Kasumi-1 (cell line): ENCODE measurements at places on chromosomes 4 and X.
A peak's percentile ranks its signal among the peaks of the same experiment; 100 is the strongest.

DNA sequence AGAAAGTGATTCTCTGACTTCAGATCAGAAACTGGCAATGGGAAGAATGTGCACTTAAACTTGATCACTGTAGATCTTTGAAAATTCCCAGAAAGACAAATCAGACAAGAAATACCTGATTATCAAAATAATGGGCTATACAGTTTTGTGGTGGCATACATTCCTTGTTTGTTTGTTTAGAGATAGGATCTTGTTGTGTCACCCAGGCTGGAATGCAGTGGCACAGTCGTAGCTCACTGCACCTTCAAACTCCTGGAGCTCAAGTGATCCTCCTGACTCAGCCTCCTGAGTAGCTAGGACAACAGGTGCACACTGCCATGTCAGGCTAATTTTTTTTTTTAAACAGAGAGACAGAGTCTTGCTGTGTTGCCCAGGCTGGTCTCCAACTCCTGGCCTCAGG is 81.0 kb upstream of the SPRY1 start:
- no peak for DNase-seq

- DNase-seq = no peak
Observed at GRCh38 chr4:36283912-36284465, 2.6 kb downstream of the DTHD1 start.

DNA sequence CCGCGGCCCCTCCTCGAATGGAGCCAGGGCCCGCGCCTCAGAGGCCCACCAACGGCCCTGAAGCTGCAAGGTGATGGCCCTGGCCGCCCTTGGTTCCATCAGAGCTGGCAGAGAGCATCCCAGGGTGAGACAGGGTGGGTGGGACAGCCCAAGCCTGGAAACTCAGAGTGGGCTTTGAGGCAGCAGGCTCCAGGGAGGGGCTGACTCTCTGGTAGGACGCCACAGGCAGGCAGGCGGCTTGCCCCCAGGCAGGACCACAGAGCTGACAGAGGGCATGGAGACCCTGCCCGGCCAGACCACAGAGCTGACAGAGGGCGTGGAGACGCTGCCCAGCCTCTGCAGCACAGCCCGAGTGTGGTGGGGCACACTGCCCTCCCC is 4.8 kb downstream of the MYL5 start:
- no peak for DNase-seq

- DNase-seq = peak; percentile 97
Observed at GRCh38 chr4:51906167-51906958, 63.4 kb downstream of the DCUN1D4 start.

- no peak for DNase-seq
Observed at GRCh38 chr4:147546349-147546748, 65.5 kb downstream of the EDNRA start.

DNA sequence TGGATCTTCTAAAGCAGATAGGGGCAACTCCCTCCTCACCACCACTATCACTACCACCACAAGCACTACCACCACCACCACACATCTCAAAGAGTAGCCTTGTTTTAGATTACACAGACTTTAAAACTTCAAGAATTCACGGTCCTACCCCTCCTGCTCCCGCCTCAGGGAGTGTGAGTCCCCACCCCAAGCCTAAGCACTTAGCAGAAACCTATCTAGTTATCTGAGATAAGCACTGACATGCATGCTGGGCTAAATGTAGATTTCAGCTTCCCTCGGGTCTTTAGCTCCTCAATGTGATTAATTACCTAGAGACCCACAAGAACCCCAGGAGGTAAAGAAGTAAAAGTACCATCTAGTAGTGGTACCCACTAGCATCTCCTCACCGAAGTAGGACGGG is 775 bp downstream of the AMOT start:
- DNase-seq = no peak

- DNase-seq = no peak
Observed at GRCh38 chr4:160110891-160111290, 1008.0 kb downstream of the RAPGEF2 start.

GRCh38 chr4:48134081-48134480 is at the start of gene TXK:
Gene TXK (minus strand): TSS chr4:48134250. CDS start chr4:48134170, 80 bp downstream.
- DNase-seq = no peak

DNA sequence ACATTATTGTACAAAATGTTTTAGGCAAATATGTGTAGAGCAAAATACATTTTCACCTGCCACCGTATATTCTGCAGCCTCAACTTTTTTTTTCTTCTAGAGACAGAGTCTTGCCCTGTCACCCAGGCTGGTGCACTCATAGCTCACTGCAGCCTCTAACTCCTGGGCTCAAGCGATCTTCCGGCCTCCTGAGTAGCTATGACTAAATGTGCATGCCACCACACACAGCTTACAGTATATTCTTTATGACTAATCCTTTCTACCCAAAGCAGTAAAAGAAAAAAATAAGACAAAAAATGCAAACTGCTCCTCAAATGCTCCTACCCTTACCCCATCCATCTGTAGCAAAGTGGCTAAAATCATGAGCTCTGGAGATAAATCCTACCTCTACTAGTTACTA is 426.3 kb downstream of the KCNIP4 start:
- DNase-seq = no peak

GRCh38 chr4:122205687-122206086 is 53.6 kb downstream of the BLTP1 start:
- DNase-seq = no peak

DNA sequence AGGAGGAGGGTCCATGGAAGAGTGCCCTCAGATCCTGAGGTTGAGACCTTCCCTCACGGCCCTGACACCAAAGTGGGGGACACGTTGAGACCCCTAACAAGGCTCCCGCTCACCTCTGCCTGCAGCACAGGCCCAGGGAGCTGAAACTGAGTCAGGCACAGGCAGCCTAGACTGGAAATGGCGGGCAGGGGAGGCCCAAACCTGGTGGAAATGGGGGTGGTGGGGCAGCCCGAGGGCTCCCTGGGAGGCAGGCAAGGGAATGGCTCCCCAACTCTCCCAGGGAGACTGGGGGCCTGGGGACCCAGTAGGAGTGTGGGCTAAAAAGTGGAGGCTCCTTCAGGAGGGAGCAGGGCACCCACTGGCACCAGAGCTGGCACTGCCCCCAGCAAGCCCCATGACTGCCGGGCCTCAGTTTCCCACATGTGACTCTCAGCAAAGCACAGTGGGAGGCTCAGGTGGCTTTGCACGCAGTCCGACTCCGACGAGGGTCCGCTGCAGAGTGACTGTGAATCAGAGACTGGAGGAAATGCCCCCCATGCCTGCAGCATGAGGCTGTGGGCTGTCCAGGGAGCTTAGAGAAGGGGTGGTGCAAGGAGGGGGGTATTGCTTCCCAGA is 5.9 kb downstream of the NKX1-1 start:
- DNase-seq = no peak

DNA sequence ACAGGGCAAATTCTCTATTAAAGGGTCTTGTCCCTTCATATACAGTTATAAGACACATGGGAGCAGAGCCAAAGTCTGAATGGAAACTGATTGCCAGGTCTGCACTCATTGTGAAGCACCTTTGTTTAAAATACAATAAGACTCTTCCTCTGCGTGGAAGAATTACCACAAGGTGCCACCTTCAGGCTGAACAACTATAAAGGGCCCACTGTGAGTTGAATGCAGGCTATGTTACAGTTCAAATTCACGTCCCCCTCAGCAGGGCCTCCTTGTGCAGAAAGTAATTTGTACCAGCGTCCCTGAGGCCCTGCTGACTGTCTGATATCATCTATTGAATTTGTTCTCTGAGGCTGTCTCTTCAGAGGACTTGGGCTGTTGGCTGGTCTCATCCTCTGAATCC is 225.8 kb upstream of the TEX13C start:
- DNase-seq = no peak

GRCh38 chr4:179836179-179837075 is 2394.2 kb upstream of the AGA start:
- DNase-seq = peak; percentile 97

DNA sequence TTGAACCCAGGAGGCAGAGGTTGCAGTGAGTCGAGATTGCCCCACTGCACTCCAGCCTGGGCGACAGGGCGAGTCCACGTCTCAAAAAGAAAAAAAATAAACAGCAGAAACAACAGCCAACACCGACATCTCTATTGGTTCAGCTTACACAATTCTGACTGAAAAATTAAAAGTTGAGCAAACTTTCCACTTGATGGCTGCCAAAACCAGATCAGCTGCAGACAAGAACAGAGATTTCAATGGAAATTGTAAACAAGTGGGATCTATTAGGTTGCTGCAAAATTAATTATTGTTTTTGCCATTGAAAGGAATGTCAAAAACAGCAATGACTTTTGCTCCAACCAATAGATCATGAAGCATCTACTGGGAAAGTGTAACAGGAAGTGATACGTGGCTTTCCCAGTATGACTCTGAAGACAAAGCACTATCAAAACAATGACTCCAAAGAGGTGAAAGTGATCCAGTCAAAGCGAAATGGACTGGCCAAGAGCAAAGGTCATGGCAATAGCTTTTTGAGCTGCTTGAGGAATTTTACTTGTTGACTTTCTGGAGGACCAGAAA is 26.3 kb downstream of the UPF3B start:
- no peak for DNase-seq

DNA sequence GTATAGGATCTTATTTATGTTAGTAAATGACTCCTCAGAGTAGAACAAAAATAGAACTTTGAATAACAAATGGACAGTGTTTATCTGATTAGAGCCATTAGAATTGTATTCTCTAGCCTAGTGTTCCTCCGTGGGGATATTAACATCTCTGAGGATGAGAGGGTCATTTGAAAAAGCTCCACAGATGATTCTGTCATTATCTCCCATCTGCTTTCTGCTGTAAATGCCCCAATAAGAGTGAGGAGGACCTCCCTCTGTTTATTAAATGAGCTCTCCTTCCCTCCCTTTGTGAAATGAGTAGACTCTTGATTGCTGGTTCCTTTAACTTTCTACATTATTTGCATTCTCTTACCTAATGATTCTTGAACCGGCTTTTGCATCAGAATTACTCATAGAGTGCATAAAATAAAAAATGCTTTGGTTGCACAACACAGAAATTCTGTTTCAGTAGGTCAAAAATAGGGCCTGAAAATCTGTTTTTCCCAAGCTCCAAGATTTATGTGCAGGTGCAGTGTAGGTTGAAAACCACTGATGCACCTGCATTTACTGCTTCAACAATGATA is 18.0 kb downstream of the GC start:
- no peak for DNase-seq

- DNase-seq = no peak
Observed at GRCh38 chr4:80831383-80832361, 198.8 kb upstream of the BMP3 start.

GRCh38 chr4:126192506-126192905 is 877.8 kb downstream of the FAT4 start:
- no peak for DNase-seq

DNA sequence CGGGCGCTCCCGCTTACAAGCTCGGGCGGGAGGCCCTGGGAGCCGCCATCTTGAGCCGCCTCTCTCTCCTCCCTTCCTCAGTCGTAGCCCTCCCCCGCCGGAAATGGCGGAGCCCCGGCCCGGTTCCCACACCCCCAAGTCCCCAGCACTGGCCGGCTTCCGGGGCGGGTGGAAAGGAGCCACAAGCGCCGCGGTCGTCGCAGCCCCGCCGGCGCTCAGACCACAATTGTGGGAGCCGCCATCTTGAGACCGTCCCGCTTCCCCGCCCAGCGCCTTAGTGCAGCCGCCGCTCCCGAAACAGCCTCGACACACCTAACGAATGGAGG is 531 bp downstream of the HCFC1 start:
- peak; percentile 57 for DNase-seq

GRCh38 chr4:1898007-1898406 is 26.8 kb downstream of the NSD2 start:
- no peak for DNase-seq

- DNase-seq = peak; percentile 0
Observed at GRCh38 chrX:10052906-10053625, 85.9 kb downstream of the CLDN34 start.

DNA sequence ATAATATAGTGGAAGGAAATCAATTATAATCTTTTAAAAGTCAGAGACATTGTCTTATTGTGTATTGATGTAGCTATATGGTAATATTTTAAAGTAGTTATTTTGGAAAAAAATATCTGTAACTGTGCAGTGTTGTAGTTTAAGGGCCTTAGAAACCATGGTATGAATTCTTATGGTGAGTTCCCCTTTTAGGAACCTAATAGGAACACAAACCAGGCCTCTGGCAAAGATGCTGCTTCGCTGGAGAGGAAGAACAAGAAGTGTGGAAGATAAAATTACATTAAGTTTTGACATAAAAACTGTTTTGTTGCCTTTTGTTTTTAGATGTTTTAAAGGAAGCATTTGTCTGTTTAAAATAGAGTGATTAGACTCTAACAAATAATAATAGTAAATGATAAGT is 10.9 kb upstream of the TMPRSS11D start:
- peak; percentile 27 for DNase-seq

GRCh38 chrX:19675731-19676130 is 160.4 kb upstream of the MAP3K15 start:
- no peak for DNase-seq

GRCh38 chr4:153592064-153592463 is 92.0 kb upstream of the TLR2 start:
- DNase-seq = no peak
